Cerebellum (tissue), 4 donors: ENCODE measurements at places on chromosomes 6 and 20.
A peak's percentile ranks its signal among the peaks of the same experiment; 100 is the strongest.

GRCh38 chr6:149046822-149047246 lies 270.7 kb upstream of the TAB2 start:
- no peak for DNase-seq

DNA sequence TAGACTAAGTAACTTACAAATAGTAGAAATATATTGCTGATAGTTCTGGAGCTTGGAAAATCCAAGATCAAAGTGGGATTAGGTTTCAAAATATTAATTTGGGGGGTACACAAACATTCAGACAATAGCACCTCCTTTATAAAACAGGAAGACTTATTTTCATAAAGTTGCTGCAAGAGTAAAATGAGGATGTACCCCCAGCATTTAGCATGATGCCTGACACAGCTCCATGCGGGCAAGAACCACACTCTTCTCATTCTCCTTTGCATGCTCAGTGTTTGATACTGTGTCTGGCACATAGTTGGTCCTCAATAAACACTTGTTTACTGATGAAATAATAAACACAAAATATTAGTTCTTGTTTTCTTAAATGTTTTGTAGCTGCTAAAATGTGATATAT lies 332.9 kb downstream of the TFAP2A start:
- no peak for DNase-seq

GRCh38 chr6:118865100-118865391 lies 28.9 kb upstream of the ASF1A start:
- DNase-seq: no peak

DNA sequence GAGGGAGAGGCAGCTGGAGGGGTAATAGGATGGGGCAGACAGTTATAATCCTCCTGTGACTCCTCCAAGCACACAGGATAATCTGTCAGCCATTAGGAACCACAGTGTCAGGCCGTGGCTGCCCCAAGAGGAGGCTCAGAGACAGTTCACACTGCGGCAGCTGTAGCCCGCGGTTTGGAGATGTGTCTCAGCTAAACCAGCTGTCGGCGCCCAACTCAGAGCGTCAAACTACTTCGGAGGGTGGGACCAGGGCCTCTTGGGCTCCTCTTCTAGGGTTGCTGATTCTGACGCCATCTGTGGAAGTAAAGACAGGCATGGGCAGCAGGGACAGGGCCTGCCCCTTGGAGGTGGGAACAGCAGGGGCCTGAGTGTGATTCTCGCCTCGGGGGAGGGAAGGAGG lies 309.8 kb downstream of the CDC5L start:
- no peak for DNase-seq

DNA sequence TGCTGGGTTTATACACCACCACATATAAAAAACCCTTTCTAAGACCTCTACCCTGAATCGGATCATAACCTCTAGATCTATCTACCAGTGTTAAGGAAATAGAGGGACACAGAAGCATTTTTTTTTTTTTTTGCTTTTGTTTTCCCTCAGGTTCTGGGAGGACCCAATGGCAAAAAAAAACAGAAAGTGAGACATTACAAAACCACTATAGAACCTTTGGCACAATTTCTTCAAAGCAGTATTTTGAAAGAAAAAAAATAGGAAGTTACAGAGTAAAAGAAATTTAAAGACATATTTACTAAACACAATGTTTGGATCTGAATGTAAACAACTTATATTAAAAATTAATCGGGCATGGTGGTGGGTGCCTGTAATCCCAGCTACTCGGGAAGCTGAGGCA lies 1258.7 kb upstream of the GJE1 start:
- DNase-seq: no peak

GRCh38 chr6:30127238-30128093 lies 8.5 kb upstream of the TRIM40 start:
- peak; percentile 11 for DNase-seq

GRCh38 chr6:155630085-155630484 lies 174.4 kb upstream of the NOX3 start:
- no peak for DNase-seq

GRCh38 chr6:11542863-11543262 lies 5.3 kb downstream of the TMEM170B start:
- DNase-seq: no peak

GRCh38 chr6:29769336-29769735 lies 46.1 kb downstream of the HLA-F start:
- DNase-seq: no peak

DNA sequence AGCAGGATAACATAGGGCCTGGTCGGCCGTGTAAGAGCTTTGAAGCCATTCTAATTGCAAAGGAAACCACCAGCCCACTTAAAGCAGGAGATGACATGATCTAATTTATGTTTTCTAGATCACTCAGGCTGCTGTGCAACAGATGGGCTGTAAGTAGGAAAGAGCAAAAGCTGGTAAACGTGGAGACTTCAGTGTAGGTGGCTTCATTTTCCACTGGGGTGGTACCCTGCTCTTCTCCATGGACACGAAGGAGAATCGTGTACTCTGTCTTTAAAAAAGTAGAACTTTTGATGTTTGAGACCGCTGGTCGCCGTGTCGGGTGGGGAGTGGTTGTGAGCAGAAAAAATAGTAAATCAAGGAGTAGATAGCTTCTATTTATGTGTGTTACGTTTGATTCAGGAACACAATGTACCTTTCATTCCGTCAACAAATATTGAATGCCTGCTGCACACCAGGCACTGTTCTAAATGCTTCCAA lies 6.4 kb downstream of the CASS4 start:
- no peak for DNase-seq

DNA sequence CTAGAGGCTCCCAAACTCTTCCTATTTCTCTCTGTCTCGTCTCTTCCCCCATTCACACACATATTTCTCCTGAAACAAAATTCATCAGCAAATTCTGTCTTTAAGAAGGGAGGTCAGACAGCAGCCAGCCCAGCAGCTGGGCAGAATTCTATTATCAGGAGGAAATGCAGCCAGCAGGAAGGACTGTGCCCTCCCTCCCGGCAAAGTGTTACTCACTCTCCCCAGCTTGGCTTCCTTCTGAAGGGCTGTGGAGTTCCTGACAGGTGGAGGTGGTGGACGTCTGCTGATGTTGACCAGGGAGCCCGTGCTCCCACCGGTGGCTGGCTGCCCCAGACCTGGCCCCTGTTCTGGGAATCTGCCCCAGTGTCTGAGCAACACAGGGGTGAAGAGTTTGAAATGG lies 37.3 kb downstream of the KCNB1 start:
- DNase-seq: no peak

- DNase-seq: peak; percentile 53
These were observed 186.7 kb upstream of the PDE10A start for GRCh38 chr6:165849534-165850430.

- no peak for DNase-seq
These were observed 1.4 kb upstream of the RRBP1 start for GRCh38 chr20:17683218-17684076.

- DNase-seq: no peak
These were observed 43.8 kb downstream of the EYA2 start for GRCh38 chr20:46938434-46938833.

DNA sequence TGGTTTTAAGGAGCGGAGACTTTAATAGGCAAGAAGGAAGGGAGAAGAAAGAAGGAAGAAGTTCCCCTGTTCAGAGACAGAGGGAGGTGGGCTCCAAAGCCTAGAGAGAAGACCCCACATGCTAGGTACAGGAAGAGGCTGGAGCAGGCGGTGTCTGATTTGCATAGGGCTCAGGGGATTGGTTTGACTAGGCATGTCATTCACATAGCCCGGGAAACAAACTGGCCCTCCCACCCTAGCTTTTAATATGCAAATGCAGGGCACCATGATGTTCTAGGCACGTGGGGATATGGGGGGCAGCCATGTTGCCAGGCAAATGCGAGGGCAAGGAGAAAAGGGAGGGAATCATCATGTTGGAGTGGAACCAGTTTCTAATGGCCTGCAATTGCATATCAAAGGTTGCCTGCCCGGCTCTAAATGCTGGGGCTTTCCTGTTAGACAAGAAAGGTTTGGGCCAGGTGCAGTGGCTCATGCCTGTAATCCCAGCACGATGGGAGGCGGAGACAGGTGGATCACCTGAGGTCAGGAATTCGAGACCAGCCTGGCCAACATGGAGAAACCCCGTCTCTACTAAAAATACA lies 34.3 kb upstream of the AGPAT4 start:
- DNase-seq: no peak

DNA sequence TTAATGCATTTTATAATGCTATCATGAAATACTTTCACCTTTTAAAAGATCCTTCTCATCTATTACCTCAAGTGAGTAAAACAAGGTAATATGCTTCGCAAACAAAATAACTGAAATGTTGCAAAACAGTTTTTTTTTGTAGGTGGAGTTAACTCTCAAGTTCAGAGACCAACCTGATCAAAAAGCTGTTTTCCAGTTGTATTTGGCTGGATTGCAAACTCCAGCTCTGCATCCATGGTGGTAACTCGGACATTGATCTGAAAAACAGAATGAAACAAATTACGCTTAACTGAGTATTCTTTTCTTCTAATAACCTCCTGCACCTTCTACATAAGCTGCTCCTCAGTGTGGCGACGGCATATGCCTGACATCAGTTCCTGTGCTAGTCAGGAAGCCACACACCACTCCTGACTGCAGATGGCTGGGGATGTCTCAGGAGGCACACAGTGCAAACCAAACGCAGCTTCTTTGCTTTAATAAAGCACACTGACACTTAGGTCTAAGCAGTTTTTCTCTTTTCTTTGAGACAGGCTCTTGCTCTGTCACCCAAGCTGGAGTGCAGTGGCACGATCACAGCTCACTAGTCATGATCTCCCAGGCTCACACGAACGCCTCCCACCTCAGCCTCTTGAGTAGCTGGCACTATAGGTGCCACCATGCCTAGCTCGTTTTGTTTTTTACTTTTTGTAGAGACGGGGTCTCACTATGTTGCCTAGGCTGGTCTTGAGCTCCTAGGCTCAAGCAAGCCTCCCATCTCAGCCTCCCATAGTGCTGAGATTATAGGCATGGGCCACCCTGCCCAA lies 29.9 kb downstream of the EZR start:
- no peak for DNase-seq

- no peak for DNase-seq
These were observed 45.9 kb downstream of the PSMG4 start for GRCh38 chr6:3304500-3305215.

GRCh38 chr6:26594730-26595632 lies 1.8 kb upstream of the ABT1 start:
- DNase-seq: no peak

GRCh38 chr6:156555116-156555515 lies 222.1 kb upstream of the ARID1B start:
- no peak for DNase-seq

DNA sequence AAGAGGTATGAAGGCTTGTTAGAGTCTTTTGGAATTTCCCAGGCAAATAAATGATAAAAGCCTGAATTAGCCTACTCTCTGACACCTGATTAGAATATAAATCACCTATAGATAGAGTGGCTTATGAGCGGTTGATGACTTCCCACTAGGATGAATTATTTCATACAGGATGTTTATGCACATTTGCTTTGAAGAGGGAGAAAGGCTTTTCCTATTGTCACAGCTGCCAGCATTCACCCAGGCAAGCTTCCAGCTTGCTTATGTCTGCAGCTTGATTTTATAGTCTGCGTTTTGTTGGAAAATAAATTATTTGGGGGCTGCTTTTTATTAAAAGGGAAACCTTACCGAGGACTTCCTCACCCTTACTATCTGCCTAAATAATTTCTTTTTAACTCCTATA lies 51.3 kb upstream of the EIF2S2 start:
- DNase-seq: no peak

GRCh38 chr6:170363255-170363654 lies 56.7 kb downstream of the FAM120B start:
- no peak for DNase-seq

- DNase-seq: no peak
These were observed 41.6 kb upstream of the FOXP4 start for GRCh38 chr6:41504466-41505121.

DNA sequence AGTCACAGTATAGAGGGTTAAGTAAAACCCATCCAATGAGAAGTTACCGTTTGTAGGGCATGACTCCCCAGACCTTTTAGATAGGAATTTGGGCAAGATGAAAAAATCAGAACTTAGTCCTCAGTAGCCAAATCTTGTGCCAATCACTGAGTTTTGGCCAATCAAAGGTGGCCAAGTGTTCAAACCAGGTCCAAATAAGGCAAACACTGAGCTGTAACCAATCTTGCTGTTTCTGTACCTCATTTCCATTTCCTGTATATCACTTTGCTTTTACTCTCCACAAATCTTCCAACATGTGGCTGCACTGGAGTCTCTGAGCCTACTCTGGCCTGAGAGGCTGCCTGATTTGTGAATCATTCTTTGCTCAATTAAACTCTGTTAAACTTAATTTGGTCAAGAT lies 81.8 kb upstream of the GPR6 start:
- DNase-seq: no peak

- no peak for DNase-seq
These were observed 115.7 kb upstream of the RALGAPA2 start for GRCh38 chr20:20827992-20828597.

DNA sequence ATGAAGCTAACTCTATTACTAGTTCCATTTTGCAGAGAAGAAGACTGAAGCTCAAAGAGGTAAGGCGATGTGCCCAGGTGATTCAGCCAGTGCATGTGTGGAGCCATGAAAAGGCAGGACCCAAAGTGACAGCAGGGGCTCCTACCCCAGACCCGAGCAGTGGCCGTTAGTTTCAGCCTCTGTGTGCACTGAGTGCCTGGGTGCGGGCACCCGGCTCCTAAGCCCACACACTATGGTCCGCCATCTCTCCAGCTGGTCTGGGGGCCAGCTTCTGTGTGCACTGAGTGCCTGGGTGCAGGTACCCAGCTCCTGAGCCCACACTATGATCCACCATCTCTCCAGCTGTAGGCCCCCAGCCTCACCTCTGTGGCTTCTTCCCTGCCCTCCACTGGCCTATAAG lies 123.5 kb upstream of the CST7 start:
- no peak for DNase-seq

GRCh38 chr6:75550544-75551167 lies 51.0 kb upstream of the SENP6 start:
- no peak for DNase-seq

DNA sequence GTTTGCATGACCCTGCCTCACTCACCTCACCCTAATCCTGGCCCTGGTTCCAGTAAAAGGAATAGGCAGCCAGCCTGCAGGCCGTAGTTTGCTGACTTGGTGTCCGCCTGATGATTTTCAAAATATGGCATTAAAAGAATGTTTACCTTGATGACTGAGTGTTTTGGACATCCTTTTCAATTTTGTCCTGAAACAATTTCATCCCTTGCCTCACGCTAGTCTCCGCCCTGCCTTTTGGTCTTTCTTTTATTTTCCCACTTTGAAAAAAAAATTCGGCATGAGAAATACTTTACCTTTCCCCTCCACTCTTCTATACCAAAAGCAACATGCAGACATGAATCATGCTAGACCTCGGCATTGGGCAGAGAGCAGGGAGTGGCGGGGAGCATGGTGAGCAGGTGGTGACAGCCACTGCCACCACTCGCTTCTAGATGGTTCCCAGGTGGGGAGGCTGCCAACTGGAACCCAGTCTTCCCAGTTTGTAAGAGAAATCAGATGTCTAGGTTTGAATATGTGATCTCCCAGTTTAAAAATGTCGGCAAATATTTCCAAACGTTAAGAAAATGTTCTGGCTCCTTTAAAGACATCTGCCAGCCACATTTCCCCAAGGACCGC lies 9.4 kb downstream of the CD40 start:
- peak; percentile 60 for DNase-seq

GRCh38 chr6:37792457-37793033 lies 27.0 kb upstream of the ZFAND3 start:
- DNase-seq: no peak

- no peak for DNase-seq
These were observed 14.1 kb upstream of the PAQR8 start for GRCh38 chr6:52347818-52348217.
